ENCODE measurements at places on chromosomes 16 and 17.
A peak's percentile ranks its signal among the peaks of the same experiment; 100 is the strongest.

- no peak for DNase-seq
These were observed 15.6 kb upstream of the CBFA2T3 start for GRCh38 chr16:88992351-88993165.

GRCh38 chr16:24364596-24364995, 108.5 kb downstream of the CACNG3 start:
- no peak for DNase-seq

GRCh38 chr16:60905811-60906210, 1130.4 kb downstream of the CDH8 start:
- no peak for DNase-seq

- DNase-seq = no peak
These were observed 61.6 kb downstream of the TIMM22 start for GRCh38 chr17:1058423-1059130.

DNA sequence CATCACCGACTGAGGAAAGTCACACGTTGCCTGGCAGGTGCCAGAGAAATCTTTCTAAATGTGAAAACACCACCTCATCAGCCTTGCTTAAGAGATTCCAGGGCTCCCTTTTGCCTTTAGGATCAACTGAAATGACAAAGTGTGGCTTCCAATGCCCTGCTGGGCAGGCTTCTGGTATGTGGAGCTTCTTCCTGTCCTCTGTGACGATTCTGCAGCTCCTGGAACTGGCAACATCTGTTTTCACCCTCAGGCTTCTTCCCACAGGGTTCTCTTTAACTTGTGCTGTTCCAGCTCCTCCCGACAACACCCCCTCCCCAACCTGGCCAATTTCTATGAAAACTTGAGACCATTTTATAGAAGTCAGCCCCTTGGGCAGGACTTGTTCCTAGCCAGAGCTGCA, 4.8 kb upstream of the ZDHHC1 start:
- DNase-seq = no peak

DNA sequence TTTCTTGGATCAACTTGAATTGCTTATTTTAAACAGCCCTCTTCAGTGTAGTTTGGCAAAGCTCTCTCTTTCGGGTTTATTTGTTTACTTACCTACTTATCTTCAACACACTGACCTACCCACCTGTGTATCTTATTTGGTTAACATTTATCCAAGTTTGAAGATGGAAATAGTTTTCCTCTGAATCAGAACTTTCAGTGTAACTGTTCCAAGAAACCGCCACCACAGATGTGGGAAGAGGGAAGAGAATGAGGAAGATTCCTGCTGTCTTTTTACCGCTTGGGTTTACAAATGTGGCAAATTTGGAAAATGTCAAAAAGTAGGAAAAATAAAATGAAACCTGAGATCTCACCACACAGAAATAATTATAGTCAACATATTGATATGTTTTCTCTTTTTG, 115.8 kb downstream of the MSI2 start:
- DNase-seq = no peak

- DNase-seq = no peak
These were observed 13.8 kb downstream of the CHST6 start for GRCh38 chr16:75481475-75481874.

GRCh38 chr17:82823004-82823403, 16.8 kb downstream of the ZNF750 start:
- DNase-seq = no peak

GRCh38 chr17:40023590-40024292, 8.5 kb downstream of the CSF3 start:
- no peak for DNase-seq

- no peak for DNase-seq
These were observed 9.8 kb upstream of the MYH3 start for GRCh38 chr17:10666906-10667305.

DNA sequence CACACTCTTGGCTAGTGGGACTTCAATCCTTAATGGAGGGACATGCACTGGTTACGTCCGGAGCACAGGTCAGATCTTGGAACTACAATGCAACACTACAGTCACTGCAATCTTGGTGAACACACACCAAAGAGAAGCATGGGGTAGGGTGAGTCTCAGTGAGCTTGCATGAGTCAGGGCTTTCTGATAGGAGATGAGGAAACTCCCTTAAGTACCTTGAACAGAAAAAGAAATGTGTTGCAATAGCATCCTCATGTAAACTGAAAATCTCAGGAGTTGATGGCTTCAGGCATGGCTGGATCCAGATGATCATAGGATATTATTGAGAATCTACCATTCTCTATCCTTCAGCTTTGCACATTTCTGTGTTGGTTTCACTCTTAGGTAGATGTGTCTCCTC, 54.1 kb downstream of the CES1 start:
- no peak for DNase-seq

DNA sequence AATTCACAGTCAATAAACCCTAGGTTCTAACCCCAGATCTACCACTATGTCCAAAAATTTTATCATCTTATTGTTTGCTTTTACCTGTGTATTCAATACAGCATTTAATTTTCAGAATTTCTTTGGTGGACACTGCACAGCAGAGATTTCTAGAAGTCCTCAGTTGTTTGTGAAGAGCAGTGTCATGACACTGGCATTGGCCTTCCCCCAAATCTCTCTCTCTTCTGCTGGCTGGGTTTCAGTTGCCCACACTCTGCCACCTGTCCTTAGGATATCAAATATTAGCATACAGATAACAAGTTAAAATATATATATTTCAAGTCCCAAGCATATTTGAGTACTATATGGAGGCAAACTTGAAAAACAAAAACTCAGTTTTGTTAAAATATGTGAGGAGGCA, 2.0 kb upstream of the THUMPD1 start:
- DNase-seq = no peak

- no peak for DNase-seq
These were observed 6.5 kb upstream of the FDXR start for GRCh38 chr17:74879308-74879707.

GRCh38 chr17:20800146-20800545, 220.6 kb downstream of the CDRT15L2 start:
- DNase-seq = no peak

DNA sequence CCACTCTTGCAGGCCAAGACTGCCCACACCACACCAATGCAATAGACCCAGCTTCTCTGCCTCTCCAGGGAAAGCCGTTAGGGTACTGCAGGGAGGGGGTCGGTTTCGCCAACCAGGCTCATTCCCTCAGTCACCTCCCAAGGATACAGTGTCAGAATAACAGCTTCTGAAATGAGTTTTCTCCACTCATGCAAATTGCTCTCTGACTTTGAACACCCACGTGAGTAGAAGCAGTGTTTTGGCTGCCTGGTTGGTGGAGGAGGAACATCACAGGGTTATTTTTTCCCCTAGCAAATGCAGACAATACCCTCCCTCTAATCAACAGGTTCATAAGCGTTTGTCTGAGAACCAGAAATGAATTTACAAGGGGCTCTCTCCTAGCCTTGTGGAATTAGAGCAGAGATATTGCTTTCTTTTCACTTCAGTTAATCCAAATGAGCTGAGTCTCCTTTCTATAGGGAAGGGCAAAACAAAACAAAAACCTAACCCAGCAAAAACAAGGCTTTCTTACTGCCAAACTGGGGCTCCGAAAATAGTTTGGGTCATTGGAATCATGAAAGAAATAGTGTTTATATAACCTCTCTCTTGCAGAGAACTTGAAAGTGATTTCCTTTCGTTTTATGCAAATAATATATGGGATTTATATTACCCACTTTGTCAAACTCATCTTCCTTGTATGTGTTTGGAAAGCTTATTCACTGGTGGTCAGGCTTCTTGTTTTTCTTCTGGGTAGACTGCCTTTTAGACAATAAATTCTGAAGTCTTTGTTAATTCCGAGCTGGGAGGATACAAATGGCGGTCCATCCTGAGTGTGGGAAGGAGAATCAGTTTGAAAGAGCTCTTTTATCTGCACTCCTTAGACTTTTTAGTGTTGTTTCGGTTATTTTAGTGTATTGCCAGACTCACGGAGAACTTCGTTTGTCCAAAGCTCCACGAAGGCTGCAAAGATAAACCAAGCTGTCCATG, 229.9 kb downstream of the MSI2 start:
- DNase-seq = no peak

- DNase-seq = peak; percentile 22
These were observed 7.9 kb upstream of the LLGL1 start for GRCh38 chr17:18217412-18218015.

GRCh38 chr17:8557176-8557806, 73.2 kb downstream of the MYH10 start:
- DNase-seq = no peak

- no peak for DNase-seq
These were observed 22.5 kb downstream of the FBXO31 start for GRCh38 chr16:87360862-87361610.

DNA sequence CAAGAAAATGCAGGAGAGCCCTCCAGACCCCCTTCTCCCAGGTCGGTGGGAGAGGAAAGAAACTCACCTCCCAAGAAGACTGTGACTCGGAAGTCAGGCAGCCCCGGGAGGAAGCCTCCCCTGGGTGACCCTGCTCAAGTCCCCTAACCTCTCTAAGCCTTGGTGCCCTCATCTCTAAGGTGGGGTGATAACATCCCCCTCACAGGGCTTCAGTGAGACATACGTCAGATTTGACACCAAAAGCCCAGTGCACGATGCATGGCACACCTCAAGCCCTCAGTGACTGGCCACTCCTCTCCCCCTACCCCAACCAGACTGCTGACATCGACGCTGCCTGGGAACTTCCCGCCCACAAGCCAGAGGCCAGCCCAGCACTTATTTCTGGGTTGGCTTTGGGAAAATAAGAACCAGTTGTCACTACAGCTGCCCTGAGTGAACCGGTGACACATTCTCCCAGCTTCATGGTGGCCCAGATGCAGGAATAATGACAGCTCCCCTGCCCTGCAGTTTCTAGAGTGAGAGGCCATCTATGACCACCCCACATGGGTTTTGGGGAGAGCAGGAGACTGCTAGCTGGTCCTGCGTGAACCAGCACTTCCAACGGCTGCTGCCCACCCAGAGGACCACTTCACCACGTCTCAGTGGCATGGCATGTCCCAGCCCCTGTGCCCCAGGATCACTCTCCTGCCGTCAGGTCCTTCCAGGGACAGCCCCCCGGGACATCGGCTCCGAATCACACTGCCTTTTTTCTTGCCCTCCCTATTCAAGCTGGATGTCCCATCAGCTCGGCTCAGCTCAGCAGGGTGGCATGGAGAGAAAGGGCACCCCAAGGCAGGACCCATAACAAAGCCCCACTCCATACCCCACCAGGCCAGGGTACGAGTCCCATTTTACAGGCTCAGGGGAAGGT, 9.5 kb downstream of the KNOP1 start:
- no peak for DNase-seq

Data from hypothalamus (tissue), 51 donors.